Activated CD8-positive, alpha-beta memory T cell treated with anti-CD3 and anti-CD28 coated beads for 1 hour (primary cell): ENCODE measurements at places on chromosomes 4 and X.
A peak's percentile ranks its signal among the peaks of the same experiment; 100 is the strongest.

DNA sequence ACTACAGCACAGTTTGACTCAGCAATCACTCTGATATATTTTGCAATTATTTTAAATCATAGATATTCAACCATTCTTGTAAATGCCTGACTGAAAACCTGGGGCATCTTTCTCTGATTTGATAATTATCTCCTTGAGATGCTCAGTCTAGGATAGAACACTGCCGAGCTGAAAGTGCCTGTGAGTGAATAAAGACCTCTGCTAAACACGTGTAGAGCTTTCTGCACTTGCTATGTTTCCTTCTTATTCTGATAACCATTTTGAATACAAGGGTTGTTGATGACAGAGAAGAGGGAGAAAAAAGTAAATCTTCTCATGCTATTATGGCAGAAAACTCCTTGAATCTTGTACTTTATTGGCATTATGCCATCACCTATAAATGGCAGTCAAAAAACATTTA lies 1843.4 kb upstream of the IGFBP7 start:
- no peak for DNase-seq

DNA sequence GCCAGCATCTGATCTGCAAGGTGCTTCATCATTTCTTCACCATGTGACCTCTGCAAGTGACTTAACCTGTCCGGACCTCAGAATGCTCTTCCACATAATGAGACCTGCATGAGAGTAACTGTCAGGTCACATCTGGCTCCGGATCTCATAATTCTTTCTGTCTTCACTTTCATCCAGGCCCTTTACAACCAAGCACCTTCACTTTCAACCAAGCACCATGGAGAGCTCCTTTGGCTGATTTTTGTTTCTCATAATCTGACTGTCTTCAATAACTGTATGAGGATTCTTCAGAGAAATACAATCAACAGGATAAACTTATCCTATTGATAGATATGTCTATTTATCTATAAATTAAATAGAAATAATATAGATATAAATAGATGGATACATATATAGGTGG lies 148.1 kb downstream of the VCX3A start:
- DNase-seq, result no peak

- DNase-seq, result no peak
These were observed 1688.0 kb upstream of the AGA start for GRCh38 chr4:179130122-179130714.

GRCh38 chr4:38666766-38667084 lies 2.7 kb downstream of the KLF3 start:
- no peak for DNase-seq

DNA sequence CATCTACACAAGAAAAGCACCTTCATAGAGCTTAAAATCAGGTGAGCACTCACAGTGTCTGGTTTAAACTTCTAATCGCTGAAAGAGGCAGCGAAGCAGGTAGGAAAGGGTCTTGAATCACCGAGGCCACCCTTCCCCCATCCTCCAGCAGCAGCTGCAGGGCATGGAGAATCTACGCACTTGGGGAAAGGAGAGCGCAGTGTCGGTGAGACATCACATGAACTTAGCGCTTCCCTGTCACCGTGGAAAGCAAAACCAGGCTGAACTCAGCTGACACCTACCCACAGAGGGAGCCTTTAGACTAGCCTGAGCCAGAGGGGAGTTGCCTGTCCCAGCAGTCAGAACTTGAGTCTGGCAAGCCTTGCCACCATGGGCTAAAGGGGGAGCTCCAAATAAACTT lies 197.2 kb upstream of the ZFP42 start:
- DNase-seq, result no peak

GRCh38 chr4:113502906-113503305 lies 258.6 kb downstream of the CAMK2D start:
- DNase-seq, result no peak

- DNase-seq, result no peak
These were observed 326.7 kb downstream of the ANK2 start for GRCh38 chr4:113375964-113376666.

DNA sequence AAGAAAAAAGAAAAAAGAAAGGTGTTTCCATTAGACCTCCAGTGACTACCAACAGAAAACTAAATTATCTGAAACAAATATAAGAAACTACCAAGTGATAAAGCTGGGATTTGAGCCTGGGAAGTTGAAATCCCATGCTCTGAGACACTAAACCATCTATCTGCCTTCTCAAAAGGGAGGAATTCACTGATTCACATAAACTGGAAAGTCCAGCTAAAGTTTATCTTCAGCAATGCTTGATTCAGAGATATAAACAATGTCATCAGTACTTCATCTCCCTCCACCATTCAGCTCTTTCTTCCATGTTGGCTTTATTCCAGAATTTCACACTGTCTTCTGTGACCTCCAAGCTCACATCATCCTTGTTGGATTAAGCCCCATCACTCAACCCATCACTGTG lies 96.3 kb downstream of the IQCM start:
- DNase-seq, result no peak

GRCh38 chrX:66634272-66634671 lies 4.6 kb downstream of the EDA2R start:
- no peak for DNase-seq

DNA sequence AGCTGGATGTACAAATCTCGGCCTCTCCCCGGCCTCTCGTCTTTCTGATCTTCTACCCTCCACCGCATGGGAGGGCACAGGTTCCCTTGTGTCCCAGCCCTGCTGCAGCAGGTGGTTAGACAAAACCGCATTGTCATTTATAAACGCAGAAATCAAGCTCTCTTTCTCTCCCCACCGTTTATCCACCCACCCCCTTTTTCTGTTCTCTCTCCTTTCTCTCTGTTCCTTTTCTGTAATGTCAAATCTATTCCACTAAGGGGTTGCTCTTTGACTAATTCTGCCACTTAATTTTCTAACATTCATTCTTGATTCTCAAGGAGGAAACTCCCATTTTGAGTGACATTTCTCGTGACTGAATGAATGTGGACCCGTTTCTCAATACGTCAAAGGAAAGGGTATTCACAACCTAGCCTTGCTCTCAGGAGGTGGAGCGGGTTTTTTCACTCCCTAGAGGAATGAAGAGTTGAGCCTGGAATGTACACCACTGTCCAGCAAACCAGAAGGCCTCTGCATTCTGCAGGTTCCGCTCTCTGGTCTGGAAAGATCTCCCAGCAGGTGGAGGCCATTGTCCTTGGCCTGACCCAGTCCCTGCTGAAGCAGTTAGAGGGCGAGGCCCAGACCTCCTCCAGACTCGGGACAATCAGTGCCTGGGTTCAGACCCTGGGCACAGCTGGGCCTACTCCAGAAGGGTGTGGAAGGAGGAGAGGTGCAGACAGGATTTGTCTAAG lies 70.9 kb upstream of the ENPP6 start:
- DNase-seq, result no peak

DNA sequence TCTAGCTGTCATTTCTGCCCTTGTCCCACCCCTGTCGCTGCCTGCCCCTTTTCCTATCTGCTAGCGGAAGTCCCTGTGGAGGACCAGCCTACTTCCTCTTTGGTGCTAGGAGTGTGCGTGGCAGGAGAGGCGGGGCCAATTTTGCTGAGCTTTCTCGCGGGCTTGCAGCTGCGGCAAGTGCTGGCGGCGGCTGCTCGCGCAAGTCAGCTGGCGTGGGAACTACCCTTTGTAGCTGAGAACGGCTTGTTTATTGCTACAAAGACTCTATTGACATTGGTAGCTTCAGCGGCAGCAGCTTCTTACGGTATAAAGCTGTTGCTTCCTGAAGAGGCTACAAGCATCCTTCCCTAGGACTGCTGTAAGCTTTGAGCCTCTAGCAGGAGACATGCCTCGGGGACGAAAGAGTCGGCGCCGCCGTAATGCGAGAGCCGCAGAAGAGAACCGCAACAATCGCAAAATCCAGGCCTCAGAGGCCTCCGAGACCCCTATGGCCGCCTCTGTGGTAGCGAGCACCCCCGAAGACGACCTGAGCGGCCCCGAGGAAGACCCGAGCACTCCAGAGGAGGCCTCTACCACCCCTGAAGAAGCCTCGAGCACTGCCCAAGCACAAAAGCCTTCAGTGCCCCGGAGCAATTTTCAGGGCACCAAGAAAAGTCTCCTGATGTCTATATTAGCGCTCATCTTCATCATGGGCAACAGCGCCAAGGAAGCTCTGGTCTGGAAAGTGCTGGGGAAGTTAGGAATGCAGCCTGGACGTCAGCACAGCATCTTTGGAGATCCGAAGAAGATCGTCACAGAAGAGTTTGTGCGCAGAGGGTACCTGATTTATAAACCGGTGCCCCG lies at the start of gene MAGEH1:
TSS of gene MAGEH1 (plus strand) at position 138 of the 843 bp plus-strand sequence. CDS start at position 386, 248 bp downstream.
- DNase-seq, result peak; percentile 55

DNA sequence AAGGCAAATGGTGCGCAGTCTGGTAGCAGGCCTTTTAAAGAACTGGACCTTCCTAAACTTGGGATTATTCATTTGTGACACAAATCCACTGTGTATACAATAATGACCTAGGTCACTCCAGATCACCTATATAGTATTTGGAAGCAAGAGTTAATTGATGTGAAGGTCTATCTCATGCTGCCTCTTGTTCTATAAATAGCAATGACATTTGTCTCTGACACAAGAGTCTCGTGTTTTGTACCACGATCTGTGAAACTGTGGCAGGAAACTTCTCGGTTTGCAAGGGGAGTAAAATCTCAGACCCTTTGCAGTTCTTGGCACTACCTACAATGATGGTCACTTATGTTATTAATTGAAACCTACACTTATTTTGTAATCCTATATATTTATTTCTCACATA lies 1408.4 kb downstream of the PCDH7 start:
- DNase-seq, result no peak

DNA sequence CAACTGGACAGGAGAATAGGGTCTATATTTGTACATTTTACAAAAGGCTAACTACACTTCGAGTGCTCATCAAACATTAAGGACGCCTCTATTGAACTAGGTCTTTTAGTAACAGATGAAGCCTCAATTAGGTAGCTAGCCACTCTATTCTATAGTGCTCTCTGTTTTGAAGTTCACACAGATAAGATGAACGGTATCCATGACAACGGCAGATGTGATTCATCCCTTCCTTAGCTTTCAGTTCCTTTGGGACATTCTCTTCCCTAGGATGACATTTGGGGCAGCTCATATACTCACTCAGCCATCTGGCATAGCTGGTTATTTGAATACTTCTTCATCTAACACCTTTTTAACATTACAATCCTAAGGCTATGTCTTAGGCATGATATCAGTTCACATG lies 62.4 kb upstream of the WDFY3 start:
- DNase-seq, result no peak

DNA sequence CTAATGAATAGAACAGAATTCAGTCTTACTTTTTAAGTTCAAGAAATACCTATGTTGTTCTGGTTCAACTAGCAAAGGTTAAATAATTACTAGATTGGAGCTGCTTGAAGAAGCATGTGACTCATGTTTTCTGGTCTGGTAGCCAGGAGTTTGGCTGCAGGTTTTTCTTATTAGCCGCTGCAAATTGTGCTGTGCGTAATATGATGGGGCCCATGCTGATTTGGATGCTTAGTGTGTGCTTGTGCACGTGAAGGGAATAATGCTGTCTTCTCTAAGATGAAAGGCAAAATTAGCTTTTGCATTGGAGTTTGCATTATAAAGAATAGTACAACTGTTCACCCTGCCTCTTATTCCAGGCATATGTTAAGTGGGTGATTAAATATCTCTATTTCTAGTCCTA lies 219.6 kb downstream of the SNCA start:
- no peak for DNase-seq

GRCh38 chrX:25968920-25969319 lies 169.2 kb upstream of the MAGEB18 start:
- DNase-seq, result no peak

GRCh38 chr4:18419780-18420179 lies 398.2 kb upstream of the LCORL start:
- no peak for DNase-seq

- DNase-seq, result no peak
These were observed 44.9 kb upstream of the SMAD1 start for GRCh38 chr4:145436796-145437195.

DNA sequence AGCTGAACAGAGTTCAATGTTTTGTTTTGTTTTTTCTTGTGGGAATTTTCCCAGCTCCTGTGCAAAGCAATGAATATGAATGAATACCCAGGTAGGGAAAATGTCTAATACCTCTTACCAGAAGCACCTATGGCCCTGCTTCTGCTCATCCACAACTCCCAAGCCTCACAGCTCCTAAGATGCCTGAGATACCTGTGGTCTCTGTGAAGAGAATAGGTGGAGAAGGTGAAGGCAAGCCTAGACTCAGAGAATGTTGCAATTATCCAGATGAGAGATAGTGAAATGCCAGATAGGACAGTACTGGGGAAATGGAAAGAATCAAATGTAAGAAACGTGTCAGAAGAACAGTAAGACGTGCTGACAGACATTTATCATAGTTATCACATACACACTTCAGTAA lies 70.2 kb upstream of the NOCT start:
- DNase-seq, result no peak

DNA sequence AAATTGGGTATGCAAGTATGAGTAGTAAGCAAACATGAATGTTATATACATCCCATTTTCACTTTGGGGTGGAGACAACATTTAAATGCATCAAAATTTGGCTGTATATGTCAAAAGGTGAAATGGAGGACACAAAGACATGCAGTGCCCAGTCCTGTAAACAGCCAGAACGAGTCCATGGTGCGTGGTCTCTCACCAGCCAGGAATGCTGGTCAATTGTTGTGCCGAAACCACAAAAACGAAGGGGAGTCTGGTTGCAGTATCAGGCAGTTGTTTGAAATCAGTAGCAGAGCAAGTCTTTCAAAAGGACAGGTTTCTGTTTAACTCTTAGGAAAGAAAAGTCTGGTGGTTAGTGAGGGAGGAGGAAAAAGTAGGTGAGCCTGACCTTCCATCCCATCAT lies 22.3 kb upstream of the RNF150 start:
- no peak for DNase-seq

- DNase-seq, result no peak
These were observed 37.8 kb upstream of the FUNDC1 start for GRCh38 chrX:44580466-44580865.

DNA sequence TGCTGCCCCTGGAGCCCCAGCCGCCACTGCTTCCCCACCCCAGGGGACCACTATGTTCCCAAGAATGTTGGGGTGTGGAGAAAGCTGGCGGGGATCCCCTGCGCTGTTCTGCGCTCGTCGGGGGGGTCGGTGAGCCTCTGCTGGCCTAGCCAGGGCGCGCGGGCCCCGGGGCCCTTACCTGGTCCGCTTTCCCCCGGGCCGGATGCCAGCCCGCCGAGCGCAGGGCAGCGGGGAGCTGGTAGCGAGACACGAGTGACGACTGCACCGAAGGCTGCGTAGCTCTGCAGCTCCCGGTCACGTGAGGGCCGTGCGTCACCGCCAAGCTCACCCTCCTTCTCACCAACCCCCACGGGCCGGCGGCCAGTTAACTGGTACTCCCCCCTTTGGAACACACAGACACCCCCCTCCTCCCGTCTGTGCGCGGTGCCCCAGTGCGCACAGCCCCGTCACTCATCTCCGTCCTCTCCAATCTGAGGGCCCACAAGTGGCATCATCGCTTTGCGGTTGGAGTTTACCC lies at the start of gene BEX1:
TSS of gene BEX1 (minus strand) at position 254 of the 517 bp plus-strand sequence. CDS start 897 bp downstream, outside the sequence.
- no peak for DNase-seq

GRCh38 chr4:4610672-4611071 lies 68.8 kb upstream of the STX18 start:
- DNase-seq, result no peak

DNA sequence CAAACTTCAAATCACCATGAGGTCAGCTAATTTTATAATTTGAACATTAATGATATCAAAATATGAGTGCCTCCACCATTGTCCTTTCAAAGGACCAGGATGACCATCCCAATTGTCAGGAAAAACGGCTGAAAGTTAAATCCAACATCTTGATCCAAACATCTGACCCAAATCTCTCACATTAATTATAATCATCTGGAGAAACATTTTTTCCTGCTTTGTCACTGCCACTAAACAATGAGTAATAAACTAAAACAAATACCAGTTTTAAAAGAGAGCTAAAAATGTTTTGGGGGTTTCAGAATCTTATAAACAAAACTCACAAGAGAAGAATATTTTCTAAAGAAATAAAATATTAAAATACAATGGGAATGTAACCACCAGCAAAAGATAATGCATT lies 45.7 kb upstream of the NDST4 start:
- DNase-seq, result no peak
